ENCODE measurements at places on chromosomes 4 and X. TPM values are rescaled to one million over a fixed set of nuclear protein-coding genes. Genes with fewer than 3 reads are reported as not detected.

The UGT8 gene
- total RNA-seq: 0.13 TPM

The LRCH2 gene
- not detected for total RNA-seq

The ELOVL6 gene
- total RNA-seq: 10.7 TPM

The PLK4 gene
- 47.5 TPM for total RNA-seq

The MAGED2 gene
- 171 TPM for total RNA-seq

The SSX1 gene
- not detected for total RNA-seq

The KCNE5 gene
- 0.29 TPM for total RNA-seq

The RHOXF2B gene
- not detected for total RNA-seq

The MAGED4 gene
- total RNA-seq: 12.6 TPM

The HTRA3 gene
- total RNA-seq: 116 TPM

The DNAAF6 gene
- not detected for total RNA-seq

The HMX1 gene
- total RNA-seq: not detected

The DUX4 gene
- not detected for total RNA-seq

The GASK1B gene
- total RNA-seq: 60.4 TPM

The RNF212 gene
- total RNA-seq: not detected

The AMBN gene
- not detected for total RNA-seq

The POU4F2 gene
- total RNA-seq: not detected

The COL4A6 gene
- 0.75 TPM for total RNA-seq

The CXXC4 gene
- not detected for total RNA-seq

The CT83 gene
- not detected for total RNA-seq

The MAGEA2 gene
- not detected for total RNA-seq

The ADGRG4 gene
- not detected for total RNA-seq

The STARD8 gene
- total RNA-seq: 10.6 TPM

The CT45A3 gene
- not detected for total RNA-seq

The IL2 gene
- not detected for total RNA-seq

The CXCR3 gene
- not detected for total RNA-seq

The NIPAL1 gene
- 0.71 TPM for total RNA-seq

The GPC4 gene
- 0.11 TPM for total RNA-seq

The MAGEB10 gene
- total RNA-seq: not detected

The CETN2 gene
- total RNA-seq: 48.7 TPM

The XAGE1A gene
- not detected for total RNA-seq

Measured in LHCN-M2 (cell line).